Neural crest cell (in vitro differentiated cells): ENCODE measurements at places on chromosomes 12 and 14.

GRCh38 chr12:108972358-108972757, 48.5 kb downstream of the SVOP start:
- DNase-seq: no peak

GRCh38 chr14:34796902-34797301, 78.3 kb downstream of the BAZ1A start:
- DNase-seq: no peak

- DNase-seq: peak; percentile 60
Measured at GRCh38 chr12:75208856-75209811, 505 bp downstream of the KCNC2 start.

DNA sequence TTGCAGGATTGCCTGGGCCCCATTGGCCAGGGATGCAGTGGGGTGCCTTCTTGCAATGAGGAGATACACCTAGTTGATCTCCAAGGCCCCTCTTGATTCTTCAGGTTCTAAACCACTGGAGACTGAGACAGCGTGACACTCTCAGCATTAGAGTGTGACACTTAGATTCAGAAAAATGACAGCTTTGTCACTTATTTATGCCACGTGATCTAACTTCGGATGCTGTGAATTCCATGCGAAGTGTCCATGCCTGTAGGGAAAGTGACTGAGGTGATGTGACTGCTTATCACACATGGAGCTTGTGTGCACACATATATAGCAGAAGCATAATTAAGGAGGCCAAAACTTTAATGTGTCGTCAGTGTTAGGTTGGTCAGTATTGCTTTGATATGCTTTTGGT, 30.4 kb downstream of the FBXW8 start:
- DNase-seq: no peak

- peak; percentile 38 for DNase-seq
Measured at GRCh38 chr14:91252871-91253794, 8.6 kb upstream of the GPR68 start.

DNA sequence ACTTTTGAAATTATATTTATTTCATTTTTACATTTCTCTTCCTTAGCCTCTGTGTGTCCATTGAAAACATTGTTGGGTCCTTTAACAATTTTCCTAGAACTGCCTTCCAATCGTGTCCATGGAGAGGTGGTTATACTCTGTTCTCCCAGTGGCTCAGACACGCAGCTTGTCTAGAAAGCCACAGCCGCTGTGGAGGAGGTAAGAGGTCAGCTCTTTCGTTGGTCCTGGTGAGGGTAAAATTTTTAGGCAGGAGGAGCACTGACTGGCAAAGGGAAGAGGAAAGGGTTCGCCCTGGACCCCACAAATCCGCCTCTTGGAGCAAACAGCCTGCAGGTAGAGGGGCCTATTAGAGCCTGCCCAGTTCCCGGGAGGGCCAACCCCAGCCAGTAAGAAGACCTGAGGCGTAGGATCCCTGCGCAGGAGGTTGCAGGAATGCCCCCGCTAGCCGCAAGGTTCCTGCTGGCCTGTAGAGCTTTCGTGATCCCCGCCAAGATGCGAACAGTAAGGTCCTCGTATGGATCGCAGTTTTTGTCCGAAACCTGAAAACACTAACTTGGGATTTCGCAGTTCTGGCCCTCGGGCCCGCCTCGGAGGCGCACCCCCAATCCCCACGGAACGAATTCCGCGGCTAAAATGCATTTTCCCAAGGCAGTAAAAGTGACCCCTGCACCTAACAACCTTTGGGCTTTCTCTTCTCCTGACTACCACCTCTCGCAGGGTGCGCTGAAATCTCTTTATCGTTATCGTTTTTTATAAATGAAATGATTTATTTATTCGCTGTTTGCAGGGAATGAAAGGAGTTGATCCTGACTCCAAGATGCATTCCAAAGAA, 7.5 kb upstream of the PAX9 start:
- no peak for DNase-seq

DNA sequence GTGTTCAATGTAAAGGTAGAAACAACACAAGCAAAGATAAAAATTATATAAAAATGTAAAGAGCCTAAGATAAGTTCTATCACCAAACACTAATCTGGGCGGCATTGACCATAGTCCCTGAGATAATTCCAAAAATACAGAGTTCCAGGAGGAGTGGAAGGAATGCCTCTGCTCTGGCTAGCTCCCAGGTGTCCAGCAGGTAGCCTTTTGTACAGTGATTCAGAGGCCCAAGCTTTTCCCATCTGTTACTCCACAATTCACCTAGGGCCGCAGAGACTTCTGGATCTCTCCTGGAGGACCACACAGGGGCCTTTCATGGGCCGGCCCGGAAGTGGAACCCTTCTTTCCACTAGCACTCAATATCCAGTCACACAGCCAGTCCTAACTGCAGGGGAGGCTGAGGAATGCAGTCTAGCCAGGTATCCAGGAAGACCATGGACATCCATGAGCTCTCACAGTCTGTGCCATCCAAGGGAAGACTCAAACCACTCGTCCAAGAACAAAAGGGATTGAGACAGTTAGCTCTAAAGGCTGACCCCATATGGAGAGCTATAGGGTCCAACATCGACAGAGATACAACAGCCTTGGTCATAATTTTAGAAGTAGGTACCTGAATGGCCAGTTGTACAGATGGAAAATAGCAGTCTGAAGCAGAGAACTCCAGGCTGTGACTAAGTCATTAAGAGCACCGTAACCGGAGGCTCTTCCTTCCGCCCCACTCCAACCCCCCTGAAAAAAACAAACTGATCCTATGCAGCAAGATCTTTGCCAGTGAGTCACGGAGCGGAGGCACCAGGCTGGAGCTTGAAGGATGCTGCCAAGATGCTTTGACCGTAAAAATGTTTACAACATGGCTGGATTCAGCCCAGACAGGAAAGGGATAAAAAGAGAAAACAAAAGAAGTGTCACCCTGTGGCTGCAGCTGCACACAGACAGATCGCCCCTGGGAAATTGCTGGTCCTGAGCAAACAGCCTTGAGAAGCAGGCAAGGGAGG, 204.8 kb downstream of the NUAK1 start:
- no peak for DNase-seq

DNA sequence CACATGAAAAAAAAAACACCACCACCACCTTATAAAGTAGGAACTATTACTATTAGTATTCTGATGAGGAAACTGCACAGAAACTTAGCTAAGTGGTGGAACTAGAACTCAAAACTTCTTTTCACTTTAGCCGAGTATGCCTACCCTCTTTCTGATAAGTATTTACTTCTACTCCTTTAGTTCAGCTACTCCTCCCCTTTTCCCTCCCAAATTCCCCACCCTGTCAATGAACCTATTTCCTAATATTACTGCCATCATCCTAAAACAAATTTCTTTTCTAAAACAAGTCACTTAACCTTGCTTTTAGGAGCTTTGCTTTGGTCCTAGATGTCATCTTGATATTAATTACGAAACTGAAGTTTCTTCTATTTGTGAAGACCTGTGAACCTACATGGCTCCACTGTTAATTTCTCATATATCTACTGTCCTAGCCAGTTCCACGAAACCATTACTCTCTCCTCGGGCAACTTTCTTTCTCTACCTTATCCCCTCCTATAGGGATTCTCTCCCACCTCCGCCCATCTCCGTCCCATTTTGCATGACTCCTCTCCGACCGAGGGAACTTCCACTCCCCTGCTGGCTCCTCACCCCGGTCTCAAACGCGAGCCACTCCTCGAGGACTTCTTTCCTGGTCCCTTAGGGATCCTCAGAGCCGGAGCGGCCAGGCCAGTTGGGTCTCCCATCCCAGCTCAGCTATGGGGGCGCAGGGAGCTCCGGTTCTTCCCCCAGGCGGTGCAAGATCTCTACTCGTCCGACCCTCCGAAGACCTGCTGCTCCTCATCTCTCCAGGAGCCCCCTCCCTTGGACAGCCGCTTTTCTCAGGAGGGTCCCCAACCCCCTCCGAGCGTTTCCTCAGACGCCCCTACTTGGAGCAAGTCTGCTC, 1.1 kb downstream of the NUMB start:
- peak; percentile 18 for DNase-seq

DNA sequence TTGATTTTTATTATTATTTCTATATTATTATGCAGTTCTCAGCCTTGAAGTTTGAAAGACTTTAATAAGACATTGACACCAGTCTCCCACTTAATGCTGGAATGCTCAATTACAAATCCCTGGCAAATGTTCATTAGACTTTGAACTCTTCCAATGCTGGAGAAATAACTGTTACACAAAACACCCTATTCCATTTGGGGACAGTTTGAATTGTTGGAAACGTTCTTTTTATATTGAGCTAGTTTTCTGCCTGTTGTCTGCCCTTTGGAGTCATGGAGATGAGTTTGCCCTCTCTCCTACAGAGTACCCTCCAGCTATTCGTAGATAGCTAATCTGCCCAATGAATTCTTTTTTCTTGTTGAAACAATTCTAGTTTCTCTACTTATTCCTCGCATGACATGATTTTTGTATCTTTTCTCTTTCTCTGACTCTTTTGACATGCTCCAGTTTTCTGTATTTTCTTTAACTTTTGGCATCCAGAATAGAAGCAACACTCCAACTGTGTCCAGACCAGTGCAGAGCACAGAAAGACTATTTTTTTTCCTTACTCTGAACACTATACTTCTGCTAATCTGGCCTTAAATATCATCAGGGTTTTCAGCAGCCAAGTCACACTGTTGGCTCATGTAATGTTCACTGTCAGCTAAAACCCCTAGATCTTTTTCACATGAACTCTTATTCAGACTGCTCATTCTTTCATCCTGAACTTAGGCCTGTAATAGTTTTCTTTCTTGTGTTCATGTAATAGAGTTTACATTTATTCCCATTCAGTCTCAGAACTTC, 379.3 kb downstream of the RAD51B start:
- DNase-seq: no peak

- no peak for DNase-seq
Measured at GRCh38 chr12:113061061-113061694, 4.6 kb downstream of the DTX1 start.

- no peak for DNase-seq
Measured at GRCh38 chr14:100329233-100330006, 6.3 kb downstream of the SLC25A47 start.

DNA sequence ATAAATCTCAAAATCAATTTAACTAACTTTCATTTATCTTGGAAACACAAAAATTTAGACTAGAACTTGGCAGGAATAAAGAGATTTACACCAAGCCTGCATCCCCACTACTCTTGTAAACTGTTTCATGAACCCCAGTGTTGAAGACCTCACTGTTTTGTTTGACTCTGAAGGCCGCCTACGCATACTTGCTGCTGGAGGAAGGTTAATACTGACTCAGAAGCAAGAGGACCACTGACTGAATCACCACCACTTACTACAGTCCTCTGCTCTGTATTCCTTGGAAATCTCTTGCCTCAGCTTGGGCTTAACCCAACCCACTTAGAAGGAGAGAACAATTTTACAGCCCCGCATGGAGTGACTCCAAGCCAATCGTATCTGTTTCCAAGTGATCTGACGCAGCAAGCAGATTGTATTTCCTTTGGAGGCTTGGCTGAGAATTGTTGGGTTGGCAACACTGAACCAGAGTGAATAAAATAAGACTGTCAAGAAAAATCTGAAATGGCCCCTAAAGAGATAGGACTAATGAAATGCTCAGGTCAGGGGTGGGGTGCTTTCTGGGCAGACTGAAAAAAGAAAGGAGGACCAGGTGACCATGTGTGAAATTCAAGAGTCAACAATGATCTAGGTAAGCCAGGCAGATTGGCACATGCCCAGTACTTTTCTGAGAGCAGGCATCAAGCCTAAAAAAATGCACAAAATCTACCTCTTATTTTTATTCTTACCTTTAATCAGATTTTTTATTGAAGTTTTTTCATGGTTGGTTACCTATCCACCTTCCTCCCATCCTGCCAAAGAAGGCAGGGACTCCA, 248.6 kb downstream of the ZFP36L1 start:
- DNase-seq: no peak

DNA sequence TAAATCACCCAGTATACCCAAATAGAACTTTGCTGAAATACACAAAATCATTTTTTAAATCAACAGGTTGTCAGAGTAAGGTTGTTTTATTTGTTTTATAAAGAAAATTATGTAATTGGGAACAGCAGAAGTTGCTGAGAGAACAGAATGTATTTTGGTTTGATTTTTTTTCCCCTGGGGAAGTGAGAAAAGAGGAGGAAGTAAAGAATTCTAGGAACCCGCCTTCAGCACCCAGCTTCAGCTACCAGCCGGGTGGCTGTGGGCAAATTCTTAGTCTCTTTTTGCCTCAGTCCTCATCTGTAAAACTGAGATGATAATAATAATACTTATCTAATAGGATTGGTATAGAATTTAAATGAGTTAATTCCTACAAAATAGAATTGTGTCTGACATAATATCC, 119.4 kb downstream of the SRGAP1 start:
- no peak for DNase-seq

- DNase-seq: no peak
Measured at GRCh38 chr14:103696070-103696402, 19.2 kb downstream of the XRCC3 start.

- DNase-seq: no peak
Measured at GRCh38 chr12:64392221-64392620, 1.7 kb upstream of the C12orf56 start.

DNA sequence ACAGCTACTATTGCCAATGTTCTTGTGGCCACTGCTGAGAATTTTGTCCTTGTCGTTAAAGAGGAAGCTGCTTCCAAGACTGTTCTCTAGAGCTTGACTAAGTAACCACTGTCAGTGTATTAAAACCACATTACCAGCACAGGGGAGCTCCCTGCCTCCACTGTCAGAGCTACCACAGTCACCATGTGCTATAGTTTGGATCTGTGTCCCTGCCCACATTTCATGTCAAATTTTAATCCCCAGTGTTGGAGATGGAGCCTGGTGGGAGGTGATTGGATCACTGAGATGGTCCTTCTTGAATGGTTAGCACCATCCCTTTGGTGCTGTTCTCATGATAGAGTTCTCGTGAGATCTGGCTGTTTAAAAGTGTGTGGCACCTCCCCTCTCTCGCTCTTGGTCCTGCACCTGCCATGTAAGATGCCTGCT, 23.2 kb upstream of the RAP1B start:
- no peak for DNase-seq

- DNase-seq: peak; percentile 2
Measured at GRCh38 chr14:85471744-85472143, 58.2 kb upstream of the FLRT2 start.

- DNase-seq: no peak
Measured at GRCh38 chr14:69694730-69695281, 72.1 kb upstream of the SRSF5 start.

DNA sequence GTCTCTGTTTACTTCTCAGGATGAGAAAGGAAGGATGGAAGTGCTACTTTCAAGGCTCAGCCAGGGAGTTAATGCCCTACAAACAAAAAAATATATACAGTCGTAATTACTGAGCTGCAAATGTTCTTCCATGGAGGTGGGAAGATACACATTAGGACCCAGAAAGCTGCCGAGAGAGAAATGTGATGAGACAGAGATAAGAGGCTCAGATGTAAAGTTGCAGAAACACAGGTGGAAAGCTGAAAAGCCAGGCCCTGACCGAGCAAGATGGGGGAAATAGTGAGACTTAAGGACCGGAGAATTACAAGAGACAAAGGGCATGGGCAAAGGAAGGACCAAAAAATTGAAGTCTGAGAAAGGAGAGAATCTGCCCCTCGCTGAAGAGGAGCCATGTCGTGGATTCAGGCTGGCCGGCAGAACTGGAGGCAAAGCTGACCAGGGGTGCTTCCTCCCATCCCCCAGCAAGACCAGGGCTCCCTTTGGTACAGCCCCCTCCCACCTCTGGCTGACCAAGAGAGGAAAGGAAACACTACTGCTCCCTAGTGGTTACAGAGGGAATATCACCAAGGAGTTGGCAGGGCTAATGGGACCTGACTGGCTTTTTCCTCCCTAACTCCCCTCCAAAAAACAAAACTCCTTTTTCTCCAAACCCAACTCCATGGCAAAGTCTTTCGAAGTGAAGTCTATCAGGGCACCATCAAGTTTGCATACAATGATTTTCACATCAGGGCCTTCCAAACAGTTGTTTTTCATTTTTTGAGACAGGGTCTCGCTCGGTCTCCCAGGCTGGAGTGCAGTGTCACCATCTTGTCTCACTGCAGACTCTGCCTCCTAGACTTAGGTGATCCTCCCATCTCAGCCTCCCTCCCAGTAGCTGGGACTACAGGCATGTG, 12.1 kb downstream of the ZFHX2 start:
- DNase-seq: peak; percentile 53
